ENCODE measurements at places on chromosomes 1 and 21. TPM values are rescaled to one million over a fixed set of nuclear protein-coding genes. Genes with fewer than 3 reads are reported as not detected.

The DMBX1 gene
- polyA plus RNA-seq: not detected

The CFHR5 gene
- not detected for polyA plus RNA-seq

The SPRR2A gene
- polyA plus RNA-seq: not detected

The TRIM62 gene
- polyA plus RNA-seq: 4.2 TPM

The SLC30A7 gene
- polyA plus RNA-seq: 0.68 TPM

The LCE2A gene
- polyA plus RNA-seq: not detected

The TRIM63 gene
- polyA plus RNA-seq: not detected

The IRF6 gene
- polyA plus RNA-seq: 2.4 TPM

The SLC22A15 gene
- not detected for polyA plus RNA-seq

The IL20 gene
- not detected for polyA plus RNA-seq

The AMY1C gene
- not detected for polyA plus RNA-seq

The OR2T29 gene
- polyA plus RNA-seq: 0.26 TPM

The CYP4A22 gene
- polyA plus RNA-seq: not detected

The OR10Z1 gene
- polyA plus RNA-seq: not detected

The APCS gene
- polyA plus RNA-seq: not detected

The LCE2D gene
- not detected for polyA plus RNA-seq

The SEMA4A gene
- 26.0 TPM for polyA plus RNA-seq

The SLC6A17 gene
- not detected for polyA plus RNA-seq

The PPM1J gene
- polyA plus RNA-seq: 0.48 TPM

The PM20D1 gene
- polyA plus RNA-seq: not detected

The LHX8 gene
- not detected for polyA plus RNA-seq

The PSRC1 gene
- not detected for polyA plus RNA-seq

The C4BPB gene
- polyA plus RNA-seq: not detected

The KRTAP11-1 gene
- not detected for polyA plus RNA-seq

The PGBD5 gene
- polyA plus RNA-seq: not detected

The FCRL1 gene
- 461 TPM for polyA plus RNA-seq

The SPOCD1 gene
- polyA plus RNA-seq: 0.36 TPM

The NRIP1 gene
- polyA plus RNA-seq: 43.9 TPM
